ENCODE measurements at places on chromosomes 7 and 10.

- no peak for DNase-seq
Observed at GRCh38 chr10:132595854-132596253, 58.3 kb downstream of the INPP5A start.

GRCh38 chr10:33064706-33065105, 106.7 kb upstream of the ITGB1 start:
- DNase-seq: no peak

GRCh38 chr10:10777723-10778122, 239.9 kb upstream of the CELF2 start:
- DNase-seq: no peak

DNA sequence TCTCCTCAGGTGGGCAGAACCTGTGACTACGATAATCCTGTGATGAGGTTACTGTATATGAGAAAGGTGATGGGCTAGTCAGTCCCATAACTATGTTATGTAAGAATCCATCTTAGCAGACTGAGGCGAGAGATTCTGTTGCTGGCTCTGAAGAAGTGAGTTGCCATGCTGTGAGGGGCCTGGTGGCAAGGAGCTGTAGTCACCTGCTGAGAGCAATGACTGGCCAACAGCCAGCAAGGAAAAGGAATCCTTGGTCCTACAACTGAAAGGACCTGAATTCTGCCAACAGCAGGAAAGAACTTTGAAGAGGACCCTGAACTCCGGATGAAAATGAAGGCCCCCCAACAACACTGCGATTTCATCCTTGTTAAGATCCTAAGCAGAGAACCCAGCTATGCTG, 31.0 kb upstream of the DNAJB12 start:
- DNase-seq: no peak

GRCh38 chr10:14751921-14752320, 22.8 kb downstream of the FAM107B start:
- no peak for DNase-seq

- no peak for DNase-seq
Observed at GRCh38 chr10:18532881-18533535, 118.4 kb downstream of the NSUN6 start.

DNA sequence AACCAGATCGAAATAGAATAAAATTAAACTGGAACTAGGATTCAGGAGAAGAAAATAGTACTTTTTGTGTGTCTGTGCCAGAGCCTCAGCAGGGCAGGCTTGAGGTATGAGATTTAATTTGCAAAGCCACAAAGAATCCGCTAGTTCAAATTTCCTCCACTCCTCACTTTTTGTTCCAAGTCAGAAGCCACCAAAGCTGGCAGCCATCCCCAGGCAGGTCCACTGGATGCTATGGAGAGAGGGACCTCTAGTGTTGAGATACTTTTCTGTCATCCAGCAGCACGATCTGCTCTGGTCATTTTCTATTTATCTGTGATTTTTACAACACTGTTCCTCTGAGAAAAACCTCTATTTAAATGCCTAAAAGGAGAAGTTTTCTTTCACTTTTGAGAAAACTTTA, 147.9 kb upstream of the FRMD4A start:
- no peak for DNase-seq

GRCh38 chr10:13891128-13892000, 304.6 kb downstream of the PRPF18 start:
- no peak for DNase-seq

DNA sequence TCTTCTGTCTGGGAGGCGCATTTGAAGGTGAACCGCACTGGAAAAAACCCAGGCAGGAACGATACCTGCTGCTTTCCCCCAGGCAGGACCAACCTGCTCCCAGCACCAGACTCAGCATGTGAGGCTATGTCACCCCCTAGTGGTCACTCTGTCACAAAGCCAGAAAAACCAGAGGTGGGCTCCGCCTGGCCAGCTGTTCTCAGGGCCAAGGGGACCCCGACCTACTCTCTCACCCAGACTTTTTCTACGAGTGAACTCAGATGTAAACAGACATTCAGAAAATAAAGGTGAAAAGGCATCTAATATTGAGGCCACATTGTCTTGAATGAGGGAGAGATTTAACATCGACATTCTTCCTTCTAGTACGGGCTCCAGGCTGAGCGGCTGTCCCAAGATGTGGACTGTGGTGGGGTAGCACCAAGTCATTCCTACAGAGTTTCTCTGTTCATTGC, 117.3 kb downstream of the PRKAG2 start:
- DNase-seq: peak; percentile 73

DNA sequence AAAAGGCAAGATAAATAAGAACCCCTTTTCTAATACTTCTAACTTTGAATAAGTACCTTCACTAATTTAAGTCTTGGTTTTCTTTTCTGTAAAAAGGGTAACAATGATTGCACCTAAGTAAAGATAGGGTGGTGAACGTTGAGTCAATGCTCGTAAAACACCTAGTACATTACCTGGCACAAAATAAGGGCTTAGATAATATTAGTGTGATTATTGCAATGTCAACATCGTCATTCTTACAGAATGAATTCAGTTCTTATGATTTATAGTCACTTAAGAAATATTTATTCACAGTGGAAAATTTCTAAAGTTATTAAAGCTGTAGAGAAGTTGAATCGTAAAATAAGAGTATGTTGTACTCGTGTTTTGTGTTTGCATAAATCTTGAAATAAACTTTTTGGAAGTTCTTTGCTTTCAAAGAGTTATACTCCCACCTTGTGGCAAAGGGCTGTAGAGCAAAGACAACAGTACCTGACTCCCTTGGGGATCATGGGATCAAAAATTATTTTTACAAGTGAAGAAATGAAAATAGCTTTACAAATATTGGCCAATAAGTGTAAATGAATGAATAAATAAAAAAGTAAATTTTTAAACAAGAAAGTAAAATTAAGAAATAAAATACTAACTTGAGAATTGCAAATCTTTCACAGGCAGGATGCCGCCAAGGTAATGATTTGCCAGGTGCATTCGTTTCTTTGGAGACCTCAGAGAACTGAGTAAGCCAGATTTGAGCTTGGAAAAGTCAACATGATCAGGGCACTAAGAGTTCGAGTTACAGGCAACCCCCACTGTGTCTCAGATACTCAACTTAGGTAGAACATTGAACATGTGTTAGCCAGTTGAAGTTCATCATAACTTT, 285.8 kb upstream of the CACNA2D1 start:
- DNase-seq: no peak

- no peak for DNase-seq
Observed at GRCh38 chr7:82669141-82669540, 225.6 kb upstream of the CACNA2D1 start.

DNA sequence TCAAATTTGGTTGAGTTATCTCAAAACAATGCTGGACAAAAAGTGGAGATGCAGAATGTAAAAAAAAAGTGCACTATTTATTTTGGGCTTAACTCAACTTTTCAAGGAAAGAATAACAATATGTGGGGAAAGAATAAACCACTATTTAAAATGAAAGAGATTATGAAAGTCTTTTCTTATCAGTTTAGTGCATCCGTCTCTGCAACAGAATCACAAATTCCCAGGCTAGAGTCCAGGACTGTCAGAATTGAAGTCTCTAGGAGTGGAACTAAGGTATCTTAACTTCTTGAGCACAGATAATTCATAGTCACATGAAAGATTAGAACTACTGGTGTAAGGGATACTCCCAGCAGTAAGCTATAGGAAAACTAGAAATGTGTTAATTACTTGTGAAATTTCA, 1200.3 kb upstream of the LRRN3 start:
- DNase-seq: no peak

- no peak for DNase-seq
Observed at GRCh38 chr10:130378556-130379400, 242.6 kb downstream of the GLRX3 start.

GRCh38 chr10:13505052-13505680, 23.6 kb downstream of the BEND7 start:
- DNase-seq: no peak

GRCh38 chr10:33160151-33160550, 174.3 kb downstream of the NRP1 start:
- no peak for DNase-seq

GRCh38 chr7:92848851-92849250, 12.5 kb upstream of the CDK6 start:
- no peak for DNase-seq

- no peak for DNase-seq
Observed at GRCh38 chr10:106830471-106830870, 334.0 kb downstream of the SORCS1 start.

DNA sequence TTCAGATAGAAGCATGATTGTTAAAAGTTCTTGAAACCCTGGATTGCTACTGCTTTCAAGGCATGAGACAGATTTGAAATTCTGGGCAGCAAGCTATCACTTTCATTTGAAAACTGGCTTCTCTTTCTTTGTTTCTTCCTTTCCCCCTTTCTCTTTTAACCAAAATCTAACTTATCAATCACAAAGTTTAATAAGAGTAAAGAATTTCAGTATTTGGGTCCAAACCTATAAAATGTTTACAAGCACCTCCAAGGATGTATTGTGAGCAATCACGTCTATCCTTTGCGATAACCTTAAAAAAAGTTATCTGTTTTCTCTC, 21.6 kb upstream of the RPA3 start:
- DNase-seq: no peak

- no peak for DNase-seq
Observed at GRCh38 chr10:22620929-22621328, 93.4 kb downstream of the PIP4K2A start.

DNA sequence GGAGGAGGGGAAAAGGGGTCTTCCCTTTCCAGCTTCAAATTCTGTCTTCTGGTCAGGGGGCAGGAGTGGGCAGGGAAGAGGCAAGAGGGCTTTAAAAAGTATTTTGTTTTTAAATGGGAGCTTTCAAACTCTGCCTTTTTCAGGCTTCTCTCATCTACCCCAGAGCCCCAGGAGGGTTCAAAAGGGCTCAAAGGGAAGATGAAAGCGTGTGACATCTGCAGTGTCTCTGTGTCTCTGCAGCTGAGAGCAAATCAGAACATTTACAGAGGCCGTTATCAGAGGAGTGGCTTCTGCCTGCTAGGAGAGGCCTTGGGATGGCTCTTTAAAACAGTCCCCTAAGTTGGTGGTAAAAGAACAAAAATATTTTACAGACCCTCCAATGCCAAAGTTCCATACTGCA, 30.3 kb downstream of the TRIM8 start:
- no peak for DNase-seq

GRCh38 chr10:103652599-103653281, 159.2 kb downstream of the NEURL1 start:
- DNase-seq: no peak

GRCh38 chr7:151792086-151792485, 84.8 kb downstream of the PRKAG2 start:
- DNase-seq: no peak

GRCh38 chr7:130309986-130310385, 17.0 kb downstream of the CPA4 start:
- no peak for DNase-seq

DNA sequence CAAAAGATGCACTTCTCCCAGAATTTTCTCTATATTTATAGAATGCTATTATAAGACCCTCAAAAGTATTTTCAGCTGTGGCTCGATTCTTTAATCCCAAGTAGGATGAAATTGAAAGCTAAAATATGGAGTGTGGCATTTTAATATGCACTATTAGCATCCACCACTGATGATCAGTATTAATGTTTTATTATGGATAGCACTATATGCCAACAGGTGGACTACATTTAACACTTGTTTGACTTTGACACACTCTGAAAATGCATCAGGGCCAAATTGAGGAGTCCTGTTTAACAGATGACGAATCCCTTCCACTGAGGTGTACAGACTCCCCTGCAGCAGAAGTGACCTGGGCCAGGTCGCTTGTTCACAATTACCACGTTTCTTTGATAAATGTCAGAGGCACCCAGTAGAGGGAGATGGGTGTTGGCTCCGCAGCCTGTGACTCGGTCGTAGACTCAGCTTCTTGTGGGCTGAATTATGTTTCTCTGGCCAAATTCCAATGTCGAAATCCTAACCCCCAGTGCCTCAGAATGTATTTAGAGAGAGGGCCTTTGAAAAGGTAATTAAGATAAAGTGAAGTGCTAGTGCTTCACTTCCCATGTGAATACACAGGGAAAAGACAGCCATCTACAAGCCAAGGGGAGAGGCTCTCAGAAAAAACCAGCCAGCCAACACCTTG, 48.1 kb downstream of the WIPF3 start:
- no peak for DNase-seq

DNA sequence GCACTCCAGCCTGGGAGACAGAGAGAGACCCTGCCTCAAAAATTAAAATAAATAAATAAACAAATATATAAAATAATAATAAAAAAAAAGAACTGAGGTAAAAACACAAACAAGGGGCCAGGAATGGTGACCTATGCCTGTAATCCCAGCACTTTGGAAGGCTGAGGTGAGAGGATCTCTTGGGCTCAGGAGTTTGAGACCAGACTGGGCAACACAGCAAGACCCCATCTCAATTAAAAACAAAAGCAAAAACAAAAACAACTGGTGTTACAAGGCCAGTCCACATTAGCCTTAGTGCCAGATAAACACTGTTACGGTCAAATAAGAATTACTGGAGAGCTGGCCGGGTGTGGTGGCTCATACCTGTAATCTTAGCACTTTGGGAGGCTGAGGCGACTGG, 5.6 kb downstream of the POLR3A start:
- no peak for DNase-seq

- no peak for DNase-seq
Observed at GRCh38 chr10:68109331-68109730, at the start of gene MYPN. MYPN (plus strand) TSS chr10:68109488; CDS start chr10:68121439, 11,951 bp downstream.

DNA sequence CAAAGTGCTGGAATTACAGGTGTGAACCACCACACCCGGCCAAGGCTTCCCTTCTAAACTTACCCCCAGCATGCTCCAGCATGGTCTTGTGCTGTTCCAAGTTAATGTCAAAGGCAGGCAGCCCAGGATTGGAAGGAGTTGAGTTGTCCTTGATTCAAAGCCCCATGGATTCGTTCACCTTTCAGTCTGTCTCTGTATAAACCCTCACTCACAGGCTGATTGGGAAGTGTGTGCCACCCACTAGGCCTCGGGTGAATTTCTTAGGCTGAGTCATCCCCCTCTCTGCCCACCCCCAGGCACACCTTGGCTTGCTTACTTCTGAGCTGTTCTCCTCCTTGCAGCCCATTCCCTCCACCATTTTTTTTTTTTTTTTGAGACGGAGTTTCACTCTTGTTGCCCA, 13.3 kb upstream of the PRDX3 start:
- DNase-seq: no peak

DNA sequence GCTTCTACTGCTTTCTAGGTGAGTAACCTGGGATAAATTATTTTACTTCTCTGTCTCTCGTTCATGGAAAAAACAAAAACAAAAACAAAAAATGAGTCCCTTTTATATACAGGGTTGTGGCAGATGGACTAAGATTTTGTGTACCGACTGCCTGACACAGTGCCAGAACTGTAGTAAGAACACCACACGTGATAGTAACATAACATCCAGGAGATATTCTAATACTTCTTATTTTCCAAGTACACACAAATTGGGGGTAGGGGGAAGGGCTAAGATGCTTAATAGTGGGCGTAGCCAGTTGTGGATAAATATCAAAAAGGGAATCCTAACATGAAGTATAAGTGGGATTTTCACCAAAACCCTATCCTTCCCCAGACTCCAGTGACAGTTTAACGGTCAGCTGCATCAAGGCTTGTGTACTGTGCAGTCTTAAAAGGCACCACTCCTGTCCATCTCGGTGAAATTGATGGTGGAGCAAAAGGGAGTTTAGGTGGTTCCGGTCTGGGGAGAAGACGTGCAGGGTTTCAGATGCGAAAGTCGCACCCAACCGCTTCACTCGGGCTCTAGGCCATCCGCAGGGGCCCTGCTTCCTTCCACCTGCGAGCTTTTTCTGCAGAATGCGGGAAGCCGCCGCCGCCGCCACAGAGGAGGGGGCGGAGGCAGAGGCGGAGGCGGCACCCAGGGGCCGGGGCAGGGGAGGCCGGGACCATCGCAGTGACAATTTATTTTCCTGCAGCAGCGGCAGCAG, at the start of gene STAMBPL1:
Gene STAMBPL1, plus strand, starts transcription at position 712 of the 748 bp plus-strand sequence. CDS start 21,464 bp downstream, outside the sequence.
- peak; percentile 85 for DNase-seq

Data from stimulated activated CD8-positive, alpha-beta memory T cell treated with anti-CD3 and anti-CD28 coated beads, Interleukin-4, amount 100 ng/mL, for 48 hours (primary cell).